ENCODE measurements at places on chromosomes 2 and 18.

GRCh38 chr2:145811276-145812164 is 1291.6 kb upstream of the ZEB2 start:
- DNase-seq: no peak

DNA sequence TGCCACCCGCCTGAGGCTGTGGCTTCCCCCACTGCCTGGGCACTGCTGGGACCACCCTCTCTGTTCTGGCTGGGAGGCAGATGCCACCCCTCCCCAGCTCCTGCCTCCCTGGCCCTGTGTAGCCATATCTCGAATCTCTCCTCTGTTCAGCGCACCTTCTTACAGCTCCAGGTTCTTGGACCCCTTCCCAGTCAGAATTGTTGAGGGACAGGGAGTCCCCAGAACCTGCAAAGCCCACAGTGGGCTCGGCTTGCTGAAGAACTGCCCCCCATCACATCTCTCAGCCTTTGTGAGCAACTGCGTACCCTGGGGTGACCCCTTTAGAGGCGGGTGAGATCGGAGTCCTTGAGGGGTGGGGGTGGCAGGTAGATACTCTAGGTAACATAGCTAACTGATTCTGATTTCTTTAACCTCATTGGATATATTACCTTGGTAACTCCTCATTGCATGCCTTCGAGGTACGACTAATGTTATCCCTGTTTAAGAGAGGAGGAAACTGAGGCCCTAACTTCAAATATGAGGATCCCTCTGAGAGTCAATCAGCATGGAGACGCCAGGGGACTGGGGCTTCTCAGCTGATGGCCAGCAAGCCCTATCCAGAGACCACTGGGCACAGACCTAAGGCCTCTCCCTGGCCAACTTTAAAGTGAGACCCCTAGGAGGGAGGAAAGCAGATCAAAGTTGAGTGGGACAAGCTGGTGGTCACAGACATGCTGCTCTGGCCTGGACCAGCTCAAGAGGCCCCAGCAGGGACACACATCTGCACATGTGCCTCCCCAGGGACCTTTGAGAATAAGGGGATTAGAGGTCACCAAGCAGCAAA is 101.3 kb downstream of the CAPN13 start:
- no peak for DNase-seq

GRCh38 chr2:129619471-129619870 is 360.0 kb upstream of the RAB6C start:
- no peak for DNase-seq

DNA sequence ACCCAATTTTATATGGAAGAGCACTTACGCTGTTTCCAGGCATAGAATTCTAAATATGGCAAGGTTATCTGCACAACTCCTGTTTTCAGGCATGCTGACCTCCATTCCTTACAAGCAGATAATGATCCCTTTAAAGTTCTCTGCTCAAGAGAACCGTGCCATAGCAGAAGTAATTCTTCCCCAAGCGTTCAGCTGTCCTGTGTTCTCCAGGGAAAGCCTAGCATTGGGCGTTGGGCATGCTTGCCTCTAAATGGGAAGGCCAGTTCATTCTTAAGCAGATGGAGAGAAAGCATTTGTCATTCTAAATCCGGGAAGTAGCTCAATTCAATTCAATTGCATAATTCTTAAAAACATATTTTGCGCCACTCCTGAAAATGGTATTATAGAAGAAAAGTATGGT is 55.7 kb upstream of the EML4 start:
- DNase-seq: no peak

GRCh38 chr2:206527153-206527552 is 83.8 kb downstream of the ADAM23 start:
- DNase-seq: no peak
